ENCODE measurements at places on chromosomes 4 and X. TPM values are rescaled to one million over a fixed set of nuclear protein-coding genes. Genes with fewer than 3 reads are reported as not detected.
A peak's percentile ranks its signal among the peaks of the same experiment; 100 is the strongest.

DNA sequence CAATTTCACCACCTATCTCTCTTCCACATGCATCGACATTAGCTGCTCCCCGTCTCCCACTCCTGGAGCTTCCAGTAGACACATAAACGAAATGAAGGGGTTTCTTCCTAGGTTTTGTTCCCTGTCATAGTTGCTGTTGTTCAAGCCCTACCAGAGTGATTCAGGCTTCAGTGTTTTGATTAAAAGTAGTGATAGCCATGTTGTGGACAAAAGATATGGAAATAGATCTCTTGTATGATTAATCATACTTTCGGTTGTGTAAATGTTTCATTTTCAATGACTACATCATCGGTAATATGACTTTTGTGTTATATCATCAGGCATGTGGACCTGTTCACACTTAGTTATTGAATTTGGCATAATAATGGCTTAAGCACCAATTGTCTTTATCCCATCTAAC lies 96.5 kb upstream of the KLF3 start:
- peak; percentile 88 for DNase-seq

- peak; percentile 25 for DNase-seq
These were observed 168.2 kb downstream of the DCTD start for GRCh38 chr4:182748949-182749348.

- DNase-seq: no peak
These were observed 296.4 kb downstream of the GPAT3 start for GRCh38 chr4:83832110-83832825.

DNA sequence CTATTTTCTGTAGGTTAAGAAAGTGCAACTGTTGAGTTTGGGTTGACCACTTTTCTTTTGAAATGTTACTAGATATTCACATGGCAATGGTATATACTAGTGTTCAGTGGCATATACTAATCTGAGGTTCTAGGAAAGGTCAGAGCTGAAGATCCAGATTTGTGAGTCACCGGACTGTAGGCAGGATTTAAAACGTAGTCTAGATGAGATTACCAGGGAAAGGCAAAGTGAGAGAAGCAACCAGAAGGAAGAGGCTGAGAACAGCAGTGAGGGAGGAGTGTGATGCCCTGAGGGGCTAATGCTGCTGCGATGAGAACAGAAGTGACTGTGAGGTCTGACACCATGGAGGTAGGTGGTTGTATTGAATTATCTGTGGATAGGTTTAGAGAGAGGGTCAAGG lies 9.7 kb upstream of the PLA2G12A start:
- DNase-seq: peak; percentile 19

The RHOXF1 gene
- not detected for total RNA-seq

The EMD gene
- total RNA-seq: 22.7 TPM

The IL2 gene
- total RNA-seq: not detected

DNA sequence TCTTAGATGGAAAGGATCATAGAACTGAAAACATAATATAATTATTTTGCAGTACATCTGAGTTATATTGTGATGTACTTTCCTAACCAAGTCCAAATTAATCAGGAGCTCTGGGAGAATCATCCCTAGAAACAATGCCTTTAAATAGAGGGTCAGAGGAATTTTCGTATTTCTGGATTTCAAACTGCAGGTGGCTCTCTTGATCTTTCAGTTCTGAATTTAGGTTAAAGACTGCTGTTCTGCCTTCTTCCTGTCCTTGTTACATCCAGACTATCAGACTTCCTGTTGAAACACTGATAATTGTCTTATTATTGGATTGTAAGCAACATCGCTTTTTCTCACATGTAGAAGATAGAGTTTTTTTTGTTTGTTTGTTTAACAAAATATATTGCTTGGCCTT lies 142.7 kb downstream of the RPA4 start:
- DNase-seq: no peak

- DNase-seq: no peak
These were observed 2.6 kb downstream of the EVC2 start for GRCh38 chr4:5705647-5706320.

DNA sequence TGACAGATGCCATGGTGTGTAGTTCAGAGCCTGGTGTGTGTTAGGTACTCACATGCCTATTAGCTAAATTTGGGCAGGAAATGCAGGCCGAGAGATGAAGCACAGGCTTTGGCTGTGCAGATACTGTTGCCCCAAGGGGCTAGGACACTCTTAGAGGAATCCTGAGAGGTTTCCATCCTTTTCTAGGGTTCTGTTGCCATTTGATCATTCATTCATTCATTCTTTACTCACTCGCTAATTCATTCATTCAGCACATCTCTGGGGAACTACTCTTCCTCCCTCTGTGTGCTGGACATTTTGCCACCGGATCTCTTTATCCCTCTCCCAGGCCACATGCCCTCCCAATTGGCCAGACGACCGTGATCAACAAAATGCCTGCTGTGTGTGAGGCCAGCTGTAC lies 43.9 kb upstream of the NSG1 start:
- no peak for DNase-seq

GRCh38 chr4:17427991-17428390 lies 83.9 kb downstream of the QDPR start:
- DNase-seq: no peak

The RNF175 gene
- 0.31 TPM for total RNA-seq

DNA sequence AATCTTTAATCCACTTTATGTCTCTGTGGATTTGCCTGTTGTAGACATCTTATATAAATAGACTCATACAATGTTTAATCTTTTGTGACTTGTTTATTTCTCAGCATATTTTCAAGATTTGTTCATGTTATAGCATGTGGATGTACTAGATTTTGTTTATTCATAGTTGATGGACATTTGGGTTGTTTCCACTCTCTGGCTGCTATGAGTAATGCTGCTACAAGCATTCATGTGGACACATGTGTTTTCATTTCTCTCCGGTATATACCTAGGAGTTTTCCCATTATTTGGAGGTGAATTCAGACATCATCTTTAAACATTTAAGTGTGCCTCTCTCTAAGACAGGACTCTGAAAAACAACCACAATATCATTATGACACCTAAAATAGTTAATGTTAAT lies 2.3 kb downstream of the IKBKG start:
- DNase-seq: peak; percentile 11

DNA sequence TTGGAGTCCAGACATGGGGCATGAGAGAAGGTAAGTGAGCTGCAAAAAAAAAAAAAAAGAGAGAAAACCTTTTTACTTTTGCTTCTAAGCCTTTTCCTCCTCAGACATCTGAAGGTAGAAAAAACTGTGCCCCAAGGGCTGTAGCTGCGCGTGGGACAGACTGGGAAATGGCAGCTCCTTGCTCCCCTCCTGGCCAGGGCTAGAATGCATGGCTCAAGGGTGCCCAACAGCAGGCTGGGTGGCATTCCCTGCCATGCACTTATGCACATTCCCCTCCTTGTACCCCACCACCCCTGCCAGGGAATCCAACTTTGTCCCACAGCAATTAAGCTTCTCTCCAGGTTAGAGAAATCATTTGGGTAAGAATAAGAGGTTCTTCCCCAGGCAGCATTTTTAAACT lies 421.2 kb downstream of the TRAM1L1 start:
- no peak for DNase-seq

GRCh38 chrX:646228-646495 lies 15.6 kb downstream of the SHOX start:
- no peak for DNase-seq

- no peak for DNase-seq
These were observed 2.5 kb downstream of the UBA1 start for GRCh38 chrX:47196098-47196497.

The MAGEA12 gene
- not detected for total RNA-seq

- peak; percentile 50 for DNase-seq
These were observed 40.5 kb downstream of the ANXA5 start for GRCh38 chr4:121656269-121656641.

The RPS6KA6 gene
- total RNA-seq: 9.0 TPM

GRCh38 chrX:1453951-1454785 lies 1.5 kb upstream of the ASMTL start:
- DNase-seq: peak; percentile 67

DNA sequence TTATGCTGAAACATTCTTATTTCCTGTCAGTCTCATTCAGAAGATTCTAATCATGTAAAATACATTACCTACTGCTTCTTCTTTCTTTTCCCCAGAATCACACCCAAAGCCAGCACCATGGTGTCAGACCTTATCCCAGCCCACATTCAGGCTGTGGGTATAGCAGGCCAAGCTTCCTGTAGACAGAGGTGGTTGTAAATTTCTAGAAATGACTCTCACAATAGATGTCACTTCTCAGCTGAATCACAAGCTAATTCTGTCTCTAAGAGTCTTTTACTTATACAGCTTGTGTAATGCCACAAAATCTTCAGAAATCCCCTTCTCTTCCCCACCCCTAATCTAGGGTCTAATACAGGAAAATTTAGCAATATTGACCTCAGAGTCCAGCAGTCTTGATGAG lies 239.6 kb downstream of the PARM1 start:
- no peak for DNase-seq

The USP17L21 gene
- not detected for total RNA-seq

- DNase-seq: no peak
These were observed 210.0 kb upstream of the IGFBP7 start for GRCh38 chr4:57320217-57320616.

The CSAG1 gene
- not detected for total RNA-seq

GRCh38 chrX:7503251-7503650 lies 339.7 kb upstream of the VCX start:
- no peak for DNase-seq

DNA sequence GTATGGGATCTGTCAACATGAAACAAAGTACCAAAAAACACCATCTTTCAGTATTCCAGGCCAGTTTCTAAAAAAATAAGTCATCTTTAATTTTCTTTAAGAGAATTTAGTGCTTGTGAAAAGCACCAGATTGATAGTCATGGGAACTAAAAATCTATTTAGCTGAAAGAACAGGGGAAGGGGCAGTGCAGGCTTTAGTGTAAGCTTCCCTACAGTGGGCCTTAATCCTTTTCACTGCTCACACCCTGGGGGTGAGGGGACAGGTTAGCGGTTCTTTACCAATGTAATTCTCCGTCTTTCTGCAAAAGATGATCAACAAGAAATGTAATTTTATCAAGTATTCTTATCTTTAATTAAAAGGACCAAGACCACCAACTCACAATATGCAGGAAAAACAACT lies 47.1 kb downstream of the CHIC2 start:
- DNase-seq: no peak

- peak; percentile 46 for DNase-seq
These were observed 17.5 kb downstream of the RFC1 start for GRCh38 chr4:39348371-39349315.

The WDFY3 gene
- 118 TPM for total RNA-seq

The ZDHHC15 gene
- total RNA-seq: 0.33 TPM

DNA sequence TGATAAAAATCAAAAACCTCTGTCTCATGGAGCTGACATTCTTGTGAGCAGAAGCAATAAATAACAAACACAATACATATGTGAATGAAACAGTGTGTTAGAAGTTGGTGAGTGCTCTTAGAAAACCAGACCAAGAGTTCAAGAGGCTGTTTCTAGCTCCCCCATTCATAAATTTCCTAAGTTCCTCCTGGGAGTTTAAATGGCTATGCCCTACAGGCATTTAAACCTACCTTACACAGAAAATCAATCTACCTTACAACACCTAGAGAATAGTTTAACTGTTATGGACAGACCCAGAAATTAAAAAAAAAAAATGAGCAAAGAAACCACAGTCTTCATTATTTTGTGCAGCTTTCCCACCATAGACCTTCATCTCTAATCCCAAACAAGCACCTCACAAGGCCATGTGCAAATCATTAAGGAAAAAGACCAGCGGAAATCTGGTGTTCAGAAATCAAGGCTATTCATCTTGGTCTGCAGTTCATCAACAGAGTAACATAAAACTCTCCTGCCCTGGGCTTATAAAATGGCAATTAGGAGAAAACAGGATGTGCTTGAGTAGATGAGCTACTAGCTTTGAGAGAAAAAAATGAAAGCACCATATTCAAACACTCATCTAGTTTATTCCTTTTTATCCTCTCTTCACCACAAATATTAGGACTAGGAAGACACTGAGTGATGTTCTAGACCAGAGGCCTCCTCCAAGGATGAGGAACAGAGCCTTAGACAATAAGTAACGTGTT lies 147.2 kb downstream of the SHROOM3 start:
- no peak for DNase-seq

The PNMA6A gene
- total RNA-seq: not detected

The ATP1B4 gene
- not detected for total RNA-seq

DNA sequence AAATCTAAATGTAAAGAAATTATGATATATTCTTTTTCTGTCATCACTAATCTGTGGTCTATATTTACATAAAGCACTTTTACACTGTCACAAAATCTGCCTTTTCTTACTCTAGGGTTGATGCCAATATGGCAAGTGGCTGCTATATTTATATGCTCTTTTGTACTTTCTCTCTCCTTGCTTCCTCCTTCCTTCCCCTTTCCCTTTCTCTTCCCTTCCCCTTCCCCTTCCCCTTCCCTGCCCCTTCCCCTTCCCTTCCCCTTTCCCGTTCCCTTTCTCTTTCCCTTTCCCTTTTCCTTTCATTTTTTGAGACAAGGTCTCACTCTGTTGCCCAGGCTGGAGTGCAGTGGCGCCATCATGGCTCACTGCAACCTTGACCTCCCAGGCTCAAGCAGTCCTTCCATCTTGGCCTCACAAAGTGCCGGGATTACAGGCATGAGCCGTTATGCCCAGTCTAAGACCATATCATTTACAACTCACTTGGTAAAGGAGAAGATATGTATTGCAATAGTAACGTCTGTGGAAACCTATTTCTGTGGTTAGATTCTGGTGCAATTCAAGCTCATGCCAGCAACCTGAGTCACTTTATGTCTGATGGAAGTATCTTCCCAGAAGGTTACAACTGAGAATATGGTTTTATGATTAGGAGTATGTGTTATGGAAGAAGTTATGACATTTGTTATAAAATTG lies 13.9 kb upstream of the PLAC8 start:
- peak; percentile 86 for DNase-seq

The LAP3 gene
- total RNA-seq: 69.5 TPM

- no peak for DNase-seq
These were observed 46.9 kb upstream of the YTHDC1 start for GRCh38 chr4:68396756-68397155.

The GPR119 gene
- total RNA-seq: not detected

GRCh38 chr4:108092288-108092687 lies 76.4 kb downstream of the LEF1 start:
- no peak for DNase-seq

The ADH1A gene
- total RNA-seq: not detected

The XAGE2 gene
- total RNA-seq: not detected

DNA sequence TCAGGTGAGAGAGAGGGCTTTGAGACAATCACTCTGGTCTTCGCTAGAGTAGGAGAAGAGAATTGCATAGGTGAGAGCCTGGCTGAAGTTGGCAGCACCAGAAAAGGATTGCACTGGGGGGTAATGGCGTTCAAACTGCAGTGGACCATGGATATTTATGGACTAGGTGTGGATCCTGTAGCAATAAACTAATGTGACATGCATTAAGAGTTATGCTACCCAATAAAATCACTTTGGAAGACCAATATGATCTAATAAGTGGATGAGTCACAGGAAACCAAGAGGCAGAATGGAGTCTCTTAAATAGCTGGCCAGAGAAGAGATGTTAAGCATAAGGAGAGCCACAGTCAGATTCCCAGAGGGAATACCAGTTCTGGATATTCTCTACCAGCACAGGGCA lies 259.8 kb downstream of the FBXO8 start:
- no peak for DNase-seq
